EH (cell line): ENCODE measurements at places on chromosomes 2 and 18.
A peak's percentile ranks its signal among the peaks of the same experiment; 100 is the strongest.

DNA sequence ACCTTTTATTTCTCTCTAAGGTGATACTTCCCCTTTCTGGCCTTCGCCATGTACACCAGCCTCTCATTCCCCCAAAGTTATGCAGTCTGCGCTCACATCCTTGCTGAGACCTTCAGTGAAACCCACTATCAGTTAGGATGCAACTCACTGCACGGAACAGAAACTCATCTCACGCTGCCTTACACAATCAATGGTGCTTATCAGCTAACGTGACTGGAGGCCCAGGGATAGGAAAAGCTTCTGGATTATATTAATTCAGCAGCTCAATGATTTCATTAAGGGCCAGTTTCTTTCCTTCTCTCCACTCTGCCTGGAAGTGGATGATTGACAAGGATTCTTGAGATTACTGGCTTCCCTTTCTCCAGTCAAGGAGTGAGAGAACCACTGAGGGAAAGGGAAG, 44.8 kb downstream of the CDH2 start:
- no peak for DNase-seq

DNA sequence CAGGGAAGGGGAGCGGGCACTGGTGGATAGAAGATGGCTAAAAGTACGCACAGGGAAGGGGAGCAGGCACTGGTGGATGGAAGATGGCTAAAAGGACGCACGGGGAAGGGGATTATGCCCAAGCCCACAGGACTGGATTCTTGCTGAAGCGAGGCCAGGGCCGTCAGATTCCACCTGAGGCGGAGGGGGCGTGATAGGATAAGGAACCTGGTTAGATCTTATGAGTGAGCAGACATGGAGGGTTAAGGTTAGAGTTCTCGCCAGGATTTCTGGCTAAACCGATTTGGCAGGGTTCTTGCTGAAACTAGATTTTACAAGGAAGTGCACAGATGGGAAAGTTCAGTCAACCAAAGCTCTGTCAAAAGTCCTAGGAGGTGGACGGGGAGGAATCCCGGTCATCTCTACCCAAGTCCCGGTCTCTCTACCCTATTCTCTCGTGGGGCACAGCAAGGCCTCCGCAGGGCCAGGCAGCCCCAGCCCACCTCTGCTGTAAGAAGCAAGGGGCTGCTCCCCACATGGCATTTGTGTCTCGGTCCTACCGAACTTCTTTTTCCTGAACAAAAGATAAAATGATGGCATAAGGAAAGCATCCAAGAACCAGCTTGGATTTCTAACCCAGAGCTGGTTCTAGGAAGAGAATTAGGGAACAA, 140.8 kb downstream of the PTGR3 start:
- DNase-seq = no peak

GRCh38 chr18:32974421-32975162, 201.8 kb upstream of the KLHL14 start:
- DNase-seq = no peak

DNA sequence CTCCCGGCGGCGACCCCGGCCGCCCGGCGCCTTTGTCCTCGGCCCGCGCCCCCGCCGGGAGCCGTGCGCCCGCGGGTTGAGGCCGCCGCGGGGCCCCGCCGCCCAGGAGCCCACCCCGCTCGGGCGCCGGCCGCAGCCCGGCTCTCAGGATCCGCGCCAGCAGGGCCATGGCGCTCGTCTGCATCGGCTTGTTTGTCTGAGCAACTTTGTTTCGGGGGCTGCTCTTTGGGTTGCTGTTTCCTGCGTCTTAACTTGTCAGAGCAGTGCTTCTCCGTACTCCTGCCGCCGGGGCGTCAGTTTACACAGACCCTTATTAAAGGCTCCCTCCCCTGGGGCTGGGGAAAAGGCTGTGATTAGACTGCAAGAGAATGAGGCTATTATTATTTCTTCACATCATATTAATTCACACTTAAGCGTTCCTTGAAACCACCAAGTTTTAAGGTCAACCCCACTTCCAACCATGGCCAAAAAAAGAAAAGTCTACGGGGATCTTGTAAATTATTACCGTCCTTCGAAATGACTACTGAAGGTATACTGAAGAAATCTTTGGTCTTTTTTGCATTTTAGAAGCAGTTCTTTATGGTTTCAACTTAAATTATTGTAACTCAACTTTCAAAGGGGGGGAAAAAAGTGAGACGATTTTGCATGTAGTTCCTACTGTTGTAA, at the start of gene CYP27C1:
CYP27C1 (minus strand) TSS at position 198 of the 666 bp plus-strand sequence; CDS start at position 169, 29 bp downstream.
- peak; percentile 35 for DNase-seq

- peak; percentile 57 for DNase-seq
Measured at GRCh38 chr2:7691961-7692656, 774.9 kb downstream of the RNF144A start.

DNA sequence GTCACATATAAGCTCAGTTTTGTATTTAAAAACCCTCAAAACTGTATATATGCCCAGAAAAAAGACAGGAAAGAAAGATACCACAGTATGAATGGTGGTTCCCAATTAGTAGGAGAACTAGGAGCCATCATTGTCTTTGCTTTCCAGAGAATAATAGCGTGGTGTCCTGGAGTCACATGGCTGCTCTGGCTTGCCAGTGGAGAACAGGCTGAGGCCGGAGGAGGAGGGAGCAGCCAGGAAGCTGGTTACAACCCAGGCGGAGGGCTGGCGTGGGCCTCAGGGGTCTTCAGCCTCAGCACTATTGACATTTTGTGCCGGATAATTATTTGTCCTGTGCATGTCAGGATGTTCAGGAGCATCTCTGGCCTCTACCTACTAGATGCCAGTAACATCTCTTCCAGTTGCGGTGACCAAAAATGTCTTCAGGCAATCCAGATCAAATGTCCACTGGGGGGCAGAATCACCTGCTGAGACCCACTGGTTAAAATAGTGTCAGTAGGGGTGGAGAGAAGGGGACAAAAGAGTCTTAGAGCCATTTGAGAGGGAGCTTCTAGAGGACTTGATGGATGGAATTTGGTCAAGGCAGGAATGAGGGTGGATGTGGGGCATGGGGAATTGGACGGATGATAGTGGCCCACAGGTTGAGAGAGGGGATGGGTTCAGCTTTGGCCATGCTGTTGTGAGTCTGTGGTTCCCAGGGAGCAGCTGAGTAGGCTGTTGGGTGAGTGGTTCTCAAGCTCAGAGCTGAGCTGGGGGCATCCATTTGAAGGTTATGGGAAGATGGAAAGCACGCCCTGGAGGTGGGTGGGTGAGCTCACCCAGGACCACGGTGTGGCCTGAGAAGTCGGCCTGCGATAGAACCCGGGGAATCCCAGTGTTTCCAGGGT, 144.9 kb downstream of the AGAP1 start:
- no peak for DNase-seq

DNA sequence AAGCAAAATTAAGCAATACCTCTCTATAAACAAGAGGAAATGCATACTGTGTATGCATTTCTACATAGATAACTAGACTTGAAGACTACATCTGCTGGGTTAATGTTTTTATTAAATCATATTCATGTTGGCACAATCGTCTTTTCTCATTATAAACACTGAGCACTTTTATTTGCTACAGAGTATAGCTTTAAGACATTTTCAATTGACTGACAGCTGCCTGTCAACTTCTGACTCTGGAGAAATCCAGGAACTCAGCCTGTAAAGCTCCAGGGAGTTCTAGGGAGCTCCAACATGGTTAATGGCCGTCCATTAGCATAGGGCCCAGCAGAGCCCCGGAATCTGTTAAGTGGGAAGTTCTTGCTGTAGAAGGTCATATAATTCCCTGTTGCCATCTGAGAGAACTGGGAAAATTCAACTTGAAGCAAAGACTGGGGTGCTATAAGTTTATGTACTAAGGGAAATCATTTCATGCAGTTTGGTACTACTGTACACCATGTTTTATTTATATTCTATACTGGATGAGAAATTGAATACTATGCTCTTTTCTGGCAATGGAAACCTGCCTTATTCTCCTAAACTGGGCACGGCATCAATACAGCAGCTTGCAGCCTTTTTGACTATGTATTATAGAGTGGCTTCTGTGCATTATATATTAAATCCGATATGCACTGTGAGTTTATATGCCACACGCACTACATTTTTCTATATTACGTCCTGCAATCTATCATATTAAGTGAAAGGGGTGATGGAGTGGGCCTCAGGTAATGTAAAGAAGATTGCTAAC, 243.5 kb upstream of the ZNF521 start:
- DNase-seq = no peak

DNA sequence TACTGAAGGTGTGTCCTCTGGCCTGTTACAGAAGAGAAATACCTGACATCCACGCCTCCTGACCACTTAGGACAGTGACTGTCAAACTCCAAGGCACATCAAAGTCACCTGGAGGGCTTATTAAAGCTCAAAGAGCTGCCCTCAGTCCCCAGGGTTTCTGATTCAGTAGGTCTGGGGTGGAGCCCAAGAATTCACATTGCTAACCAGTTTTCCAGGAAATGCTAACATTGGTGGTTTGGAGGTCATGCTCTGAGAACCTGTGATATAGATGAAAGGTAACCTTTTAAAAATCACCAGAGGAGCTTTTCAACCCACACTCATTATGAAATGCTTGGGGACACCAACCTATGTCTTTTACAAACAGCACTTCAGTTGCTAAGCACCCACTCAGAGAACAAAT, 172.3 kb downstream of the ALK start:
- DNase-seq = no peak

- DNase-seq = peak; percentile 53
Measured at GRCh38 chr18:22378672-22379282, 38.9 kb downstream of the CTAGE1 start.

- peak; percentile 76 for DNase-seq
Measured at GRCh38 chr2:45275242-45275805, 266.1 kb upstream of the SIX2 start.

- DNase-seq = no peak
Measured at GRCh38 chr2:66109419-66109818, 325.5 kb upstream of the MEIS1 start.

DNA sequence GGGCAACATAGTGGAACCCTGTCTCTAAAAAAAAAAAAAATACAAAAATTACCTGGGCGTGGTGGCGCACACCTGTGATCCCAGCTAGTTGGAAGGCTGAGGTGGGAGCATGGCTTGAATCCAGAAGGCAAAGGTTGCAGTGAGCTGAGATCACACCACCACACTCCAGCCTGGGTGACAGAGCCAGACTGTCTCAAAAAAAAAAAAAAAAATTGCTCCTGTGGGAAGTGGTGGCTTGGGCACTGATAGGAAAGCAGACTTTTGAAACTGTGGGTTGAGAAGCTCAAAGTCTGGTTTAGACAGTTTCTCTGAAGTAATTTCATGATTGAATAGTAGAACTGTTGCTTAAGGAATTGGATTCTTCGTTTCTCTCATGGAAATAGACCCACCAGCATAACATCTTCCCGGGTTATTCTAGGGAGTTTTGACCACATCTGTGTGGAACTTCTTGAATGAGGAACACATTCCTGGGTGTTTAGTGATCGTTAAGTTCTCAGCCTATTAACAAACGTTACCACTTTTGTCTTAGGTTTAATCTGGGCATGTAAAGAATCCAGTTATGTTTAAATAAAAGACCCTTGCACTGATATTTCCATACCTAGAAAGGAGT, 33.5 kb downstream of the GRHL1 start:
- DNase-seq = peak; percentile 90
